ENCODE measurements at places on chromosomes 6 and 20. TPM values are rescaled to one million over a fixed set of nuclear protein-coding genes. Genes with fewer than 3 reads are reported as not detected.

TMEM170B gene
- total RNA-seq = 2.1 TPM

MOG gene
- not detected for total RNA-seq

MAK gene
- not detected for total RNA-seq

CRISP3 gene
- not detected for total RNA-seq

TRIM10 gene
- not detected for total RNA-seq

TBX18 gene
- 34.9 TPM for total RNA-seq

SH3BGRL2 gene
- total RNA-seq = 2.2 TPM

RBPJL gene
- not detected for total RNA-seq

MUC21 gene
- not detected for total RNA-seq

FKBP1C gene
- total RNA-seq = 0.57 TPM

PDE7B gene
- 58.1 TPM for total RNA-seq

PHF1 gene
- 20.0 TPM for total RNA-seq

NRSN1 gene
- total RNA-seq = not detected

SRC gene
- total RNA-seq = 20.5 TPM

SGK2 gene
- 0.28 TPM for total RNA-seq

SRSF12 gene
- total RNA-seq = 0.09 TPM

ADGRF5 gene
- 0.14 TPM for total RNA-seq

PHACTR3 gene
- total RNA-seq = not detected

RHAG gene
- total RNA-seq = not detected

SLC22A7 gene
- not detected for total RNA-seq

Measured in smooth muscle cell of bladder (primary cell).